ENCODE measurements at places on chromosomes 7 and 10.

DNA sequence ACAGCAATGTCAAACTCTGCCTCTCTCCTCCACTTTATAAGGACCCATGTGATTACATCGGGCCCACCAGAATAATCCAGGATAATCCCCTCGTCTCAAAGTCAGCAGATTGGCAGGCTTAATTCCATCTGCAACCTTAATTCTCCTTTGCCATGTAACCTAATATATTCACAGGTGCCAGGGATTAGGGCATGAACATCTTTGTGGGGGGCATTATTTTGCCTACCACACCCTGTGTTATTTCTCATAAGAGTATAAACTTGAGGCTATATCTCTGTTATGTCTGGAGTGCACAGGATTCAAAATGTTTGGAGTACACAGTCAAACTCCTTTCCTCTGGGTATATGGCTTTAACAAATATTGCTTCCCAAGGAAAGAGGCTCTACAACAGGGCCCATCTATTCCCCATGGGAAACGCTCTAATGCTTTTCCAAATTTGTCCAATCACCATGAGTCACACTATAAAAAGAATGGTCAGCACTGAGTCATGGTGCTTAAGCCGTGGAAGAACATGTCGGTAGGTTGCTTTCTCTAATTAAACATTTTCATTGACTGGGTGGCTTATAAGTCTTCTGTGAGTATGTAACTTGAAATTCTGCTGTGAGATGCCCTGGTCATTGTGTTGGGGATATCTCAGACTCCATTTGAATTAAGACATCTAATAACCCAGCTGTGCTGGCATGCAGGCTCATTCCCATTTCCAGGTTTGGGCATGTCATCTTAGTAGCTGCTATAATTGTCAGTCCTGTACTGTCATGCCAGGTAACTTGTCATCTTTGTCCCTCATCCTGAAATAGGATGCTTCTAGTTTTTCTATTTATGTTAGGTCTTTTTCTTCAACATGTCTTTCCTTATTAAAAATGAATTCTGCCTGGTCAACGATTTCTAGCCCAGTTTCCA lies 11.5 kb upstream of the AKR1B10 start:
- no peak for DNase-seq

- no peak for DNase-seq
These were observed 589 bp downstream of the ZNF488 start for GRCh38 chr10:47383261-47384147.

DNA sequence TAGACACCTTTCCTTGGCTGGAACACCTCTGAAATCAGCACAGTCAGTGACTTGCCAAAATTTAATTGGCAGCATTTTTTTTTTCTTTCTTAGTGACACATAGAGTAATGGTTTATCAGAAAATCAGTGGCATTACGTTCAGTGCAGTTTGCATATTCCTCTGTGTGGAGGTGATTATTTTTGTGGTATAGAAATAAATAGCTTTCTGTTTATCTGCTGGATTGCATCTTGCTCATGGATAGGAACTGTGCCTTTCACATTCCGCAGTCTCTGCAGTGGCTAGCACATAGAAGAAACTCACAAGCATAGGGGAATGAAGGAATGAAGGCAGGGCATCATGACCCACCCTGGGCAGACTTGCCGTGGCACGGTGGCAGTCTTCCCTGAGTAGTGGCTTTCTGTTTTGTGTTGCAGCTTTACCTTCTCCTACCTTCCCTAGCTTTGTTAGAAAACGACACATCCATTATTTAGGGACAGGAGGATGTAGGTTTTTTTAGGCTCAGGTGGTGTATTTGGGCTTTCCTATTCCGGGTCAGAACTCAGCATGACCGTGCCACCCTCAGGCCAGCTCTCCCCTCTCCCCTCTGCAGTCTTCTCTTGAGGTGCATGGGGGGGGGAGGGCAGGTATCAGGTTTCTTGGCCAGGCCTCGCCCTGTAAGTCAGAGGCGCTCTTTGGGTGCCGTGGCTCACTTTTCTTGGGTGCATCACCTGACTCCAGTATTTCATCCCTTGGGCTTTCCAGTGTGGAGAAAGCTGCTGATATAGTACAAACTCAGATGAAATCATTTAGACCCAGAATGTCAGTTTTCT lies 112.5 kb upstream of the GJD4 start:
- no peak for DNase-seq

DNA sequence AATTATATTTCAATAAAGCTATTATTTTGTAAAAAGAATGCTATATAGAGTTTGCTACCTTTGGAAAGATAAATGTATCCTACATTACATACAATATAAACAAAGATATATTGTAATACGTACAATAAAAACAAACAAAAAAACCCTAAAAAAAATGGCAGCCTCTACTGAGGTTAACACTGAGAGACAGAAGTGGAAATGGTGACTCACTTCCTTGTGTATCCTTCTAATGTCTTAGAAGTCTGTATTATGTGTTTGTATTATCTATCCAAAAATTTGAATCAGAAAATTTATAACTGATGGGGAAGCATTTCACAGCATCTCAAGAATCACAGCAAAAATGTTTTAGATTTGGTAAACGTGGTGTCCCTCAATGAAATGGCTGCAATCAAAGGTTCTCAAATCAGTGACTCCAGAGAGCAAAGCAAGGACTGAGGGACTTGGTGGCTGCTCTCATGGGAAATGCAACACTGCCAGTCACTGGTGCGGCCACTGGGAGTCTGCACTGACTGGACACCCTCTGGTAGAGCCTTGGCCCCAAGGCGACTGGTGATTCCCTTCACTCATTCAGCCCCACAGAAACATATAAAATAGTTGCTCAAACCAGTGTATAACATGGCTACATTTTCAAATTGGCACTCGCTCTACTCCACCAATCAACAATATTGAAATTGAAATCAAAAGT lies 53.8 kb downstream of the PANK1 start:
- no peak for DNase-seq

DNA sequence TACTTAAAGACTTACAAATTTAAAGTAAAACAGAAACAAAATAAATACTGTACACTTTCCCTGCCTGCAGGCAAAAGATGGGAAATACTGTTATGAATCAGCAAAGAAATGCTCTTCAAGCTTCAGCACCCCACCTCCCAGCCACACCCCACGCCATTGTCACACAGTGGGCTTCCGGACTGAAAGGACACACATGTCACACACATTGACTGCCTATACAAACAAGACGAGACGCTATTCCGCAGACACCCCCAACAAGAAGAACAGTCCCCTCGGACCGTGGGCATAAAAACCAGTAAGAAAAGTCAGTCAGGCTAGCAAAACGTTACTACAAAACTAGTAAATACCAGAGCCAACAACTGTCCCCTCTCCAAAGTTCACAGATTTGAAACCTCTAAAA lies 22.2 kb upstream of the PARP12 start:
- no peak for DNase-seq
